ENCODE measurements at places on chromosomes 13 and 19.

GRCh38 chr13:110565296-110565695 is 3.8 kb upstream of the RAB20 start:
- DNase-seq: no peak

- DNase-seq: no peak
Observed at GRCh38 chr13:50197705-50198104, 182.5 kb downstream of the KCNRG start.

DNA sequence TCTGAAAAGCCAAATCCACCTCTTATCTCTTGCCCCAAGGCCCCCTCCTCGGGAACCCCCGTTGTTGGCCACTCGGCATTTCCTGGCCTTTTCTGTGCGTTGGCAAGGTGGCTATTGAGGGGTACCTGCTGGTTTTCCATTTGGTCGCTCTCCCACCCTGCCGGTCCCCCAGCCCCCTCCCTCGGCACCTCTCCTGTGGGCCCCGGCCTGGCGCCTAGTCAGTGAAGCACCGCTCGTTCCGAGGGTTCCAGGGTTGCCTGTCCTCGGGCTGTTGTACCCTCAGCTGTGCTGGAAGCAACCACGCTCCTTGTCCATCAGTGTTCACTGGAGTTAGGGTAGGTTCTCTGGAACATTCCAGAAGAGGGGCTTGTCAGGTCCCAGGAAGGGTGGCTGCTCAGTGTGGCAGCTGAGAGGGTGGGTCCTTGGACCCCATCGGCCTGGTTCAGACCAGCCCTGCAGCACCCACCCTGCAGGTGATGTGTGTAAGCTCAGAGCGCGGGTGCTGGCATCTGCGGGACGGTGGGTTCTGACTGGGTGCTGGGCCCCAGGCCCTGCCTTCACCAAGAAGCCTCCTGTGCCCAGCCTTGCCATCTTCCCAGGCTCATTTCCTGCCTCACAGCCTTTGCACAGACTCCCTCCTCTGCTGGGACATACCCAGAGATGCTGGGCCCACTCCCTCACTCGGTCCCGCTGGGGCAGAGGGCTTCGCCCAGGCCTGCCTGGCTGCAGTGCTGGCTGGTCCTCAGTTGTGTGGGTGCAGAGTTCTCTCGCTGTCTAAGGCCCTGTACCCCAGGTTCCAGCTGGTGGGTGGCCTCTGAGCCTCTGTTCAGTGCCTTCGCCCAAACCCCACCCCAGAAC is 21.3 kb downstream of the NKPD1 start:
- DNase-seq: no peak

DNA sequence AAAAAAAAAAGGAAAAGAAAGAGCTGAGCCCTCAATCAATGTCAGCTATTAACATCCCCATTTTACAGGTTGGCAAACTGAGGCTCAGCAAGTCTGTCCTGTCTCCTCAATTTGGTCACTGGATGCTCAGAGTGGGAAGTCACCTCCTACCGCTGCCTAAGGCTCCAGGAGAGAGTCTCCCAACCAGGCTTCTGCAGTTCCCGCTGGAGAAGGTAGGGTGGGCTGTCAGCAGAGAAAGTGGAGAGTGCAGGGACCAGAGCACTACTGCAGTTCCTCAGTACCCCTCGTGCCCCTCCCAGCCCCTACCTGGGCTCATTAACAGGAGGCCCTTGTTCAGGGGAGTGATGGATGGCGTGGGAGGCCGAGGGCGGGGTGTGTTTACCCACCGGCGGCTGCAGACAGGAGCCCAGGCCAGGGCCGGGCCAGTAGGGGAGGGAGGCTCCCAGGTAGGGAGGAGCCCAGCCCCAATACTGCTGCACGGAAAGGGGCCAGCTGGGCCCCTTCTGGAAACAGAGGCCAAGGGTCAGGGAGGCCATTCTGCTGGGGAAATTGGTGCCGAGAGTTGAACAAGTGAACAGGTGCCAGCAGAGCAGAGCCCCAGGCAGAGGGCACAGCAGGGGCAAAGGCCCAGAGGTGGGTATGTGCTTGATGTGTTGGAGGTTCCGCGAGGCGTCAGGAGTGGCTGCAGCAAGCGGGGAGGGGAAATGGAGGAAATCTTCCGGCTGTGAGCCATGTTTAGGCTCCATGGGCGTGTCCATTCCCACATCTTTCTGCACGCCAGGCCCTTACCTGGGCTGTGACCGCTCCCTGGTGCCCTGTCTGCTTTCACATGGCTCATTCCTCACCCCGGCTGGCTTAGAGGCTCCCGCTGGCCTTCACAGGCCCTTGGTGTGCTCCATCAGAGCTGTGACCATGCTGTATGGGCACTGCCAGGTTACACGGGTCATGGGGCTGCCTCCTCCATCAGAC is 7.6 kb upstream of the COMP start:
- peak; percentile 52 for DNase-seq

DNA sequence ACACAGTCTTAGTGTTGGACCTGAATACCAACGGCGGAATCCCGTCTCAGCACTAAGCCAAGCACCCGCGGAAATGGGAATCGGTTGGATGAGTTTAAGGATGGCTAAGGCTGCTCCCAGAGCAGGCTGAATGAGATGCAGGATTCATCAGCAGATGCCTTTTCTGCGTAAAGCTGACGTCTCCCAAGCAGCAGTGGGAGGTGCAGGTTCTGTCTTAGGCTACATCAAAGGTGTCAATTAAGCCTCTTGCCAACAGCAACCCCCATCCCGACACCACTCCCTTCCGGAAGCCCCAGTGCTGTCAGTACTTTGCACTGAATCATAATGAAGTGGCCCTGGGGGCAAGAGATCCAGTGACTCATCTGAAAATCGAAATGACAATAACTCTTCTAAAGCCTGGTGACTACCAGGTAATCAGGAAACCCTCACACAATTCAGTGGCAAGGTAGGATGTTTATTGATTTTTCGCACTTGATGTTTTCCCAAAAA is 275.6 kb downstream of the DCLK1 start:
- no peak for DNase-seq

- DNase-seq: no peak
Observed at GRCh38 chr13:45830121-45830520, 21.4 kb downstream of the SIAH3 start.

DNA sequence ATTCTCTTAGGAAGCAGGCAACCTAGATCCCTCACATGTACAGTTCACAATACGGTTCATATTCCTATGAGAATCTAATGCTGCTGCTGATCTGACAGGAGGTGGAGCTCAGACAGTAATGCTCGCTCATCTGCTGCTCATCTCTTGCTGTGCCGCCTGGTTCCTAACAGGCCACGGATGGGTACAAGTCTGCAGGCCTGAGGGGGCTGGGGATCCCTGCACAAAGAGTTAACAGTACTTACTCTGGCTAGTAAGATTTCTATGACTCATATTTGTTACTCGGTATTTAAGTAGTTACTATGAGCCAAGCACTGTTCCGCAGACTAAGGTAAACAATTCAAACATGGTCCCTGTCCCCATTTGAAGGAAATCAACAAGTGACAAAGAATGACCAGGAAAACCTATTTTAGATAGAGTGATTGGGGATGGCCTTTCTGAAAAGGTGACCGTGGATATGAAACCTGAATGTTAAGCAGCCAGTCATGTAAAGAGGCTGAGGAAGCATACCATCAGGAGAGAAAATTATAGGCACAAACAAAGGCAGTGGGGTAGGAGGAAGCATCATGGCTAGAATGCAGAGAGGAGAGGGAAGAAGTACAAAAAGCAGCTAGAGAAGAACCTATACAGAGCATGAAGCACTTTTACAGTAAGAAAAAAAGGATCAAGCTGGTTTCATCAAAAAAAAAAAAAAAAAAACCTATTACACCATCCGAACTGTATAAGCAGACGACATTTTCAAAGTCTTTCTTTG is 20.6 kb upstream of the WBP4 start:
- DNase-seq: no peak

DNA sequence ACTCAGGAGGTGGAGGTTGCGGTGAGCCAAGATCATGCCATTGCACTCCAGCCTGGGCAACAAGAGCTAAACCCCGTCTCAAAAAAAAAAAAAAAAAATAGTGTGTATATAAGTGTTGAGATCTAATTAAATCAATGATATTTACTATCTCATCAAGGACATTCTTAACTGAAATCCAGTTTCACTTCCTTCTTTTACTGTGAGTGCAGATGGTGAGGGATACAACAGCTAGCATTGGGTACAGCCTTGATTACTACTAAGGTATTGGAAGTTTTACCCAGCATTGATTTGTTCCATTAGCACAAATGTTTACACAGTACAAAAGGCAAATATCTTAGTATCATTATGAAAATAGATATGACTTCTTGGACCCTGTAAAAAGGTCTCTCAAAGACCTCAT is 546.6 kb downstream of the KCTD12 start:
- no peak for DNase-seq

DNA sequence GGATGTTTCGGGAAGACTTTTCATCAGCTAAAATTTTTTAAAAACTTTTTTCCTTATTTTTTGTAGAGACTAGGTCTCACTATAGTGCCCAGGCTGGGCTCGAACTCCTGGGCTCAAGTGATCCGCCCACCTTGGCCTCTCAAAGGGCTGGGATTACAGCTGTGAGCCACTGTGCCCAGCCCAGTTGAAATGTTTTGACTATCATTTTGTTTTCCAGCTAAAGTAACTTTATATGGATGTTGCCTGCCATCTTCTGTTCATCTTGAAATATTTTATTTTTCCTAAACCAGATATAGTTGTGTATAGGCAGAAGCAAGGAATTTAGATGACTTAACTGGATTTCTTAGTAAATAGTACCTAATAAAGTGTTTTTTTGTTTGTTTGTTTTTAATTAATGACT is 7.0 kb downstream of the CAB39L start:
- no peak for DNase-seq

DNA sequence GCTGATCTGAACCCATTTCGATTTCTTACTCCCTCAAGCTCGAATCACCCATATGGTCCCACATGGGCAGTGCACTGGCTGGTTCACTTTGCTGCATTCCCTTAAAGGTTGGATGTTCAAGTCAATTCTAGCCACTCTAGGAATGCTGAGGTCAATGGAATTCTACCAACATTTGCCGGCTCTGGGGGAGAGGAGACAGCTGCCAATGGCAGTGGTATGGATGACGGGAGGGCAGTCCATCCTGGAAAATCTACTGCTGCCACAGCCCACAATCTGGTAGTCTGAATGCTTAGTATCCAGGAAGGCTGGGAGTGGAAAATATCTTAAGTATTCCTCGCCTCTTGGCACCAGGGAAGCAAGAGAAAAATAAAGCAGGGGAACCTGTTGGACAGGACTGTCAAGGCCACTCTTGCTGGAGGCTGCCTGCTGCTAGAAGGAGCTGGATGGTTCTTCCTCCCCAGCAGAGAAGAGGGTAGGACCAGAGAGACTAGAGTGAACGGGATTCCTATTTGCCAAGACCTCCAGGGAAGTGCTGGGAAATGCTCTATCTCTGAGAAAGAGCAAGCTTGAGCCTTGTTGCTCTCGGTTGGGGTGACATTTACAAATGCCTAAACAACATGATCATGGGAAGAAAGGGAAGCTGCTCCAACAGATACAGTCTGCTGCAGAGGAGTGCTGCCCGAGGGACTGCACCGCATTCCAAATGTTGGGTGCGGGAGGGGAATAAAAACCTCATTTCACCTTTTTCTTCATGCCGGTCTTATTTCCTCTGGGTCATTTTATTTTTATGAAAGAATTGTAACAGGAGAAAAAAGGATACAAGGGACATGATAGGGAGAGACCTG is 20.7 kb upstream of the HMGB1 start:
- no peak for DNase-seq

- DNase-seq: peak; percentile 85
Observed at GRCh38 chr19:4086411-4086867, 19.7 kb upstream of the ZBTB7A start.

- no peak for DNase-seq
Observed at GRCh38 chr13:113489549-113490495, 689 bp downstream of the DCUN1D2 start.

DNA sequence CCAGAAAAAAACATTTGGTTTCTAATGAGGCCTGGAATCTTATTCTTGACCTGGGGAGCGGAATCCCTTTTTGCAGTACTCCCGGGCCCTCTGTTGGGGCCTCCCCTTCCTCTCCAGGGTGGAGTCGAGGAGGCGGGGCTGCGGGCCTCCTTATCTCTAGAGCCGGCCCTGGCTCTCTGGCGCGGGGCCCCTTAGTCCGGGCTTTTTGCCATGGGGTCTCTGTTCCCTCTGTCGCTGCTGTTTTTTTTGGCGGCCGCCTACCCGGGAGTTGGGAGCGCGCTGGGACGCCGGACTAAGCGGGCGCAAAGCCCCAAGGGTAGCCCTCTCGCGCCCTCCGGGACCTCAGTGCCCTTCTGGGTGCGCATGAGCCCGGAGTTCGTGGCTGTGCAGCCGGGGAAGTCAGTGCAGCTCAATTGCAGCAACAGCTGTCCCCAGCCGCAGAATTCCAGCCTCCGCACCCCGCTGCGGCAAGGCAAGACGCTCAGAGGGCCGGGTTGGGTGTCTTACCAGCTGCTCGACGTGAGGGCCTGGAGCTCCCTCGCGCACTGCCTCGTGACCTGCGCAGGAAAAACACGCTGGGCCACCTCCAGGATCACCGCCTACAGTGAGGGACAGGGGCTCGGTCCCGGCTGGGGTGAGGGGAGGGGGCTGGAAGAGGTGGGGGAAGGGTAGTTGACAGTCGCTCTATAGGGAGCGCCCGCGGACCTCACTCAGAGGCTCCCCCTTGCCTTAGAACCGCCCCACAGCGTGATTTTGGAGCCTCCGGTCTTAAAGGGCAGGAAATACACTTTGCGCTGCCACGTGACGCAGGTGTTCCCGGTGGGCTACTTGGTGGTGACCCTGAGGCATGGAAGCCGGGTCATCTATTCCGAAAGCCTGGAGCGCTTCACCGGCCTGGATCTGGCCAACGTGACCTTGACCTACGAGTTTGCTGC is at the start of gene ICAM4:
ICAM4 (plus strand) TSS at position 153 of the 935 bp plus-strand sequence; CDS start at position 211, 58 bp downstream.
- DNase-seq: peak; percentile 67

- DNase-seq: no peak
Observed at GRCh38 chr19:1262623-1263123, 6.5 kb upstream of the CIRBP start.

DNA sequence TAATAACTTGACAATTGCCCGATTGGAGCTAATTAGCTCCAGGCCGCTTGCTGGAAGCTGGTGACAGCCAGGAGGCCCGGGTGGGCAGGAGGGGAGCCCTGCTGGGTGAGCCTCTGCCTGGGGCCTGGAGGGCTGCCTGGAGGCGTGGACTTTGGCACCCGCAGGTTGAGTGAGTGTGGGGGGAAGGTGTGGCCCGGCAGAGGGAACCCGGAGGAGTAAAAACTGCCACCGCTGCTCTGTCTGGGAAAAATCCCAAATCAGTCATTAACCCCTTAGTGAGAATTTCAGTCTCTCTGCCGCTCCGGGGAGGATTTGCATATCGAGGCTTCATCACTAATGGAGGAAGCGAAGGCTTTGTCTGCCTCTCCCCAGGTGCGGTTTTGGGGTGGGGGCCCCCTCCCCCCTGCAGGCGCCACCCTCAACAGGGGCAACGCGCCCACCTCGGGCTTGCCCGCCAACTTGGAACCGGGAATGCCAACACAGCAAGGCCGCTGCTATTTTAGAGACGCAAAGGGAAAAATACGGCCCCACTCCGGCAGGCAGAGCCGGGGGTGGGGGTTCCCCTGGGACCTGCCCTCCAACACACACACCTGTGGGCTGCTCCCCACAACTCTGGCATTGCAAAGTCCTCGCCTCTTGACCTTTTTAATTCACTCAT is 6.2 kb downstream of the EFNA2 start:
- DNase-seq: no peak

GRCh38 chr13:48728226-48728625 is 74.5 kb downstream of the CYSLTR2 start:
- no peak for DNase-seq

- DNase-seq: no peak
Observed at GRCh38 chr13:26045142-26045541, 6.7 kb downstream of the SHISA2 start.

Data from left colon (tissue), 2 donors.